ENCODE measurements at places on chromosomes 11 and 22. TPM values are rescaled to one million over a fixed set of nuclear protein-coding genes. Genes with fewer than 3 reads are reported as not detected.
A peak's percentile ranks its signal among the peaks of the same experiment; 100 is the strongest.

Gene PHOX2A
- total RNA-seq, result not detected

Gene NLRP14
- total RNA-seq, result under 0.01 TPM

Gene TYMP
- total RNA-seq, result 20.5 TPM

Gene OR2AG1
- under 0.01 TPM for total RNA-seq

Gene FLRT1
- total RNA-seq, result under 0.01 TPM

Gene OR52E8
- not detected for total RNA-seq

Gene DDX10
- total RNA-seq, result 13.5 TPM

Gene CARNS1
- 3.0 TPM for total RNA-seq

Gene KCNJ5
- 0.27 TPM for total RNA-seq

Gene FBXO3
- 19.4 TPM for total RNA-seq

Gene RASL10A
- 3.8 TPM for total RNA-seq

DNA sequence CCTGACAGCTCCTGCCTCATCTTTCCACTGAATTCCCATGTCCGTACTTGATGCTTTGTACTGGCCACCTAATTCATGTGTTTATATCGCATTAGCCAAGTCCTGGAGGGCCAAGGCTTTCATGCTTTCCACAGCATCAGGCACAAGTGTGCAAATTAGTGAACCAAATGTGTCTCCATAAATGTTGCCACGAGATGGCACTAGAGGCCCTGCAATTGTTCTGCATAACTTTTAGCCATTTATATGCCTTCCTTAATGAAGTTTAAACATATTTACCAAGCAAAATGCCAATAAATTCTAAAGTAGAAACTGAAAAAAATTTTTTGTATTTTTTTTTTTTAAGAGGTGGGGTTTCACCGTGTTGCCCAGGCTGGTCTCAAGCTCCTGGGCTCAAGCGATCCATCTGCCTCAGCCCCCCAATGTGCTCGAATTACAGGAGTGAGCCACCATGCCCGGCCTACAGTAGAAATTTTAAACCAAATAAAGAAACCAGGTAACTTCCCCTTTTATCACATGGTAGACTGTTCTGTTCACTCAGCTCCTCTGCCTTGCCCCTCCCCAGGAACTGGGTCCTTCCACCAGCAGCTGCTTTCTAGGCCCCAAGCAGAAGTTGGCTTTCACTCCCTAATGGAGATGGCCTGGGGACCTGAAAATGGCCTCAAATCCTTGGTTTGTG lies 20.8 kb upstream of the IL18BP start:
- peak; percentile 72 for DNase-seq

DNA sequence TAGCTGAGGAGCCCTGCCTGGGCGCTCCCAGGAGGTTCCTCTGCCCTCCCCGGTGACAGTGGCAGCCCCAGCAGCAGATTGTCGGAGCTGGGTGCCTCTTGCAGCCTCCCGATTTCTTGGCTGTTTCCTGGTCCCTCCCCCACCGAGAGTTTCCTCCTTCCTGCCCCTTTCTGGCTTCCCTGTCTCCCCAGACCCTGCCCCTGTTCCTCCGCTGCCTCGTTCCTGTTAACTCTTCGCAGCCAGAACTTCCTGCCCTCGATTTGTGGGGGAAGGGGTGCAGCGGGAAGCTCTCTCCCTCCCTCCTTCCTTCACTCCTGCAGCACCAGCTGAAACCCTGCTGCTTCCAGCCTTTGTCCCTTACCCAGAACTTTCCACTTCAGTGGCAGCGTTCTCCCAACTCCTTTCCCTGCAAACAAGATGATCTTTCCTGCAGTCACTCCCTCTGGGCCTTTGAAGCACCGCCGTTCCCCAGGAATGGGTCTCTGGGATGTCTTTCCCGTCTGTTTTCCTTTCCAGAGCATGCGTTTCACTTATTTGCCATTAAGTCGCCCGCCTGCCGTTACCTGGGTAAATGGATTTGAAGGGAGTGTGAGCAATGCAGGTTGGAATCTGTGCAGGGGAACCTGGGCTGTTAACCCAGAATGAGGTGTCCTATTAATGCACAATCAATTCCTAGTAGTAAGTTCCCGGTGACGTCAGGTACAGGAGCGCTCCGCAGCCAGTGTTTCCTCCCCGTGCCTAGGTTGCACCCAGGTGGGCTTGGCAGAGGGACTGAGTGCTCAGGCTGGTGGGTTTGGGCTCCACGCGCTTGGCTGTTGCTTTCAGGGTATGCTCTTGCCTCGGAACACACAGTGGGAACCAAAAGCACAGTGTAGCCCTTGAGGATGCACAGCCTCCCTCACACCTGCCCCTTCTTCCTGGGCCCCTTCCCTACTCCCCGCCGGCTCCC lies 4.3 kb downstream of the GRK2 start:
- no peak for DNase-seq

- no peak for DNase-seq
Measured at GRCh38 chr11:76649851-76650372, 20.6 kb downstream of the LRRC32 start.

GRCh38 chr22:50247748-50248147 lies 2.9 kb upstream of the TUBGCP6 start:
- DNase-seq, result no peak

GRCh38 chr11:45026835-45027234 lies 76.2 kb upstream of the TP53I11 start:
- DNase-seq, result no peak

- no peak for DNase-seq
Measured at GRCh38 chr11:122695076-122695615, 39.6 kb downstream of the UBASH3B start.

DNA sequence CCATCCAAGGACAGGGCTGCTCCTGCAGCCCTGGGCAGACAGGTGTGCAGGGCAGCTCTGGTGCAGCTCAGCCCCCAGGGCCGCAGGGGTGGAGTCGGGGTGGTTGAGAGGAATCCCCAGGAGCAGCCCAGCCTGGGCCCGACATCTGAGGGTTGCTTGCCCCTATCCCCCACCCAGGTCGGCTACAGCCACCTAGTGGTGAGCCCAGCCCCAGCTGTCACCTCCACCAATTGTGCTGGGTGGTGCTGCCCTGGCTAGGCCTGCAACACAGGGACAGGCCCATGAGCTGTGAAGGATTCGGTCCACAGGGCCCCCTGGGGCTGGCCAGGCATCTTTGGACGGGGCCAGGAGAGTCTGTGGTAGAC lies 29.6 kb downstream of the RTN4R start:
- peak; percentile 67 for DNase-seq

- no peak for DNase-seq
Measured at GRCh38 chr11:28627690-28628255, 519.6 kb downstream of the METTL15 start.

- no peak for DNase-seq
Measured at GRCh38 chr22:19714312-19715187, at the start of gene SEPTIN5. TSS of gene SEPTIN5 (plus strand) at chr22:19714503. CDS start at chr22:19714589, 86 bp downstream.

DNA sequence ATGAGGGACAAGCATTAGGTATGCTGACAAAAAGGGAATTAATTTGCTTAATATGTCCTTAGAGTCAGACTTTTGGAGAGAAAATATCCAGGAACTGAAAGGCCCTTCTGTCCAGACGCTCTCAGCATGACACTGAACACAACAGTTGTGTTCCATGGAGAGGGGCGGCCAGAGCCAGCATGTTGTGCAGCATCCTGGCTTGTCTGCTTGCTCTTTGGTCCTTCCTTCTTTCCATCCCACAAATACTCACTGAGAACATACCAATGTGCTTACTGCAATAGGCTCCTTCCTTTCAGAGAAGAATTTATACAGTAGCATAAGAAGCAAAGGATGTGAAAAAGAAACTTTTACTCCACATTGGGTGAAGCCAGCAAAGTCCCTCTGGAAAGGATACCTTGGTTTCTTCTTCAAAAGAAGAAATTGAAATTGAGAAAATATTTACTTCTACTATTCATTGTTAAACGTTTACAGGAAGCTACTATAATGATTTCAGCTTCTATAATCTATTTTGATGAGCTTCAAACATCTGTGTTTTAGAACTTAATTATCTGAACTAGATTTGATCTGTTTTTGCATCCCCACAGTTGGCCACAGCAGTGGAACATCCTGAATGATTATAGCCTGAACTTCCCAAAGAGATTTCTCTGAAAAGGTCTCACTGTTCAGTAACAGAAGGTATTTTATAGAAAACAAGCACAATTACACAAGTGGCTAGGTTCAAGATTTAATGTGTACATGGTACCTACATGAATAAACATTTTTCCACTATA lies 304.1 kb upstream of the PITPNB start:
- DNase-seq, result no peak

DNA sequence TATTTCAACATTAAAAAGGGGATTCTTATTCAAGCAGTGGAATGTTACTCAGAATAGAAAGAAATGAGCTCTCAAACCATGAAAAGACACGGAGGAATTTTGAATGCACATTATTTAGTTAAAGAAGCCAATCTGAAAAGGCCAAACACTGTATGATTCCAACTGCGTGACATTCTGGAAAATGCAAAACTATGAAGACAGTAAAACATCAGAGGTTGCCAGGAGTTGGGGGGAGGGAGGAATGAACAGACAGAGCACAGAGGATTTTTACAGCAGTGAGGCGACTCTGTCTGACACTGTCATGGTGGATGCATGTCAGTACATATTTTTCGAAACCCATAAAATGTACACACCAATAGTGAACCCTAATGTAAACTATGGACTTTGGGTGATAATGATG lies 22.9 kb upstream of the THY1 start:
- DNase-seq, result no peak

DNA sequence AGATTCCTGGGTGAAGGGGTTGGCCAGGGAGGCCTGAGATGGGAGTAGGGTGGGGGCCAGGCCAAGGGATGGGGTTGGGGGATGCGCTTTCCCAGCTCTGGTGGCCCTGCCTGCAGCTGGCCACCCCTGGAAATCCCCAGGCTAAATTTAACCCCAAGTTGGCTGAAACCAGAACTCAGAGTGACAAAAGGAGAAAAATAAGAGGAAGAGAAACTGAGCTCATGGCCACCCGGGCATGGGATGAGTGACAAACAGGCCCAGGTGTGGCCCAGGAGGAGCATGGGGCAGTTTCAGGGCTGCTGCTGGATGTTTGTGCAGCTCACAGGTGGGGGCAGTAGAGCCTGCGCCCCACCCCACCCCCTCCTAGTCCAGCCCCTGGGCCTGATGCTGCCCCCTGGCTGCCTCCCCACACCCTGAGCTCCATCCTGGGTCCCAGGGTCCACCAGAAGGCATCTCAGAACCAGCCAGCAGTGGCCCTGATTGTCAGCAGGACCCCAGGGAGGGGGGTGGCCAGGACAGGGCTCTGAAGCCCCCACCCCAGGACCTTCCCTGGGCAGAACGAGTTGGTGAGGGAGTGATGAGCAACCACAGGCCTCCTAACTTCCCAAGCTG lies 48.0 kb downstream of the IGLL5 start:
- DNase-seq, result peak; percentile 39

GRCh38 chr11:31643857-31644256 lies 134.3 kb downstream of the ELP4 start:
- no peak for DNase-seq

DNA sequence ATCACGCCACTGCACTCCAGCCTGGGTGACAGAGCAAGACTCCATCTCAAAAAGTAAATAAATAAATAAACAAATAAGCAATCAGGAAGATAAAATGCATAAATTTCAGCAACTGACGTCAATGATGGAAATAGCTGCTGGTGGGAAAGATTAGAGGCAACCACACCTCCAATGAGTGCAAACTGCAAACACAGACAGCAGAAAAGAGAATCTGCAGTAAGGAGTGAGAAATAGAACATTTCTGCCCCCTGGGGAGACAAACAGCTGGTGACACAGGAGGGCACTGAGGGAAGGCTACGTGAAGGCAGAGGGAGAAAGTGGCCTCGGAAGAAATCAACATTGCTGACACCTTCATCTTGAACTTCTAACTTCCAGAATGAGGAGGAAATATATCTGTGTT lies 6.5 kb downstream of the PI4KA start:
- peak; percentile 34 for DNase-seq

- DNase-seq, result no peak
Measured at GRCh38 chr11:67248653-67249052, 17.6 kb upstream of the GRK2 start.

- no peak for DNase-seq
Measured at GRCh38 chr11:27608951-27609350, 91.3 kb downstream of the BDNF start.

GRCh38 chr22:39343259-39344045 lies 6.3 kb upstream of the SYNGR1 start:
- DNase-seq, result peak; percentile 64

- no peak for DNase-seq
Measured at GRCh38 chr11:77201991-77202841, 74.2 kb downstream of the MYO7A start.

Measured in hematopoietic multipotent progenitor cell (in vitro differentiated cells).